ENCODE measurements at places on chromosomes 5 and 9.

DNA sequence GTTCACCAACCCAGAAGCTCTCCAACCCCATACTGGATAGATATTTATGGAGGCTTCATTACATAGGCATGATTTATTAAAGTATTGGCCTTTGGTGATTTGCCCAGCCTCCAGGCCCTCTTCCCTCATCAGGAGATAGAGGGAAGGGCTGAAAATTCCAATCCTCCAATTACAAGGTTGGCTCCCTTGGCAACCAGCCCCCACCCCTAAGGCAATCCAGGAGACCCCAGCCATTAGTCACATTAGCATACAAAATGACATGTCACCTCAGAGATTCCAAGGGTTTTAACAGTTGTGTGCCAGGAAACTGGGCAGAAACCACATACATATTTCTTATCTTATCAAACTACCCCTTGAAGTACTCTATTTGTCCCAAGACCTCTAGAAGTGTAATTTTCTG is 210.0 kb downstream of the HINT1 start:
- no peak for DNase-seq

- DNase-seq: no peak
These were observed 58.8 kb downstream of the COL27A1 start for GRCh38 chr9:114214181-114214580.

GRCh38 chr5:175471628-175472027 is 6.7 kb upstream of the SFXN1 start:
- no peak for DNase-seq

DNA sequence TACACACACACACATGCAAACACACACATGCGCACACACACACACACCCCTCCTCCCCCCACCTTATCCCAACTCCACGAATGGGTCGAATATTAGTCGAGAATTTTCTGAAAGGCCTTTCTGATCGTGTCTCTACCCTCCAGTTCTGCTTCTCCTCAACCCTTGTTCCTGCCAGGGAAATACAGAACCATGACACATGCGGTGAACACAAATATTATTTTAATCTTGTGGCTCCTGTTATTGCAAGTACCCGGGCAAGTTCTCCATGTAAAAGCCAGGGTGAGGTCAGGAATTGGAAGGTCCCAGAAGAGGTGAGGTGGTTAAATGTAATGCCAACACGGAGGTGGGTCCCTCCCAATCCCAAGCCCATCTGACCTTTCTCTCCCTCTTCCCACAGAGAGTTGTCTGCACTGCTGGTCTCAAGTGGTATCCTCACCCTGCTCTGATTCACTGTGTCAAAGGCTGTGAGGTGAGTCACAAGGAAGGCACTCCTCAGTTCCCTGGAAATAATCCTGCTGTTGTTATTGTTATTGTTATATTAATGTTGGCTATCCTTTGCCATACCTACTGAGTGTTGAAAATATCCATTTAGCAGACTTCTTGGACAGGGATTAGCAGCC is 223.7 kb downstream of the PAPPA start:
- DNase-seq: no peak

- no peak for DNase-seq
These were observed 176.9 kb downstream of the RAB3C start for GRCh38 chr5:58759745-58760144.

DNA sequence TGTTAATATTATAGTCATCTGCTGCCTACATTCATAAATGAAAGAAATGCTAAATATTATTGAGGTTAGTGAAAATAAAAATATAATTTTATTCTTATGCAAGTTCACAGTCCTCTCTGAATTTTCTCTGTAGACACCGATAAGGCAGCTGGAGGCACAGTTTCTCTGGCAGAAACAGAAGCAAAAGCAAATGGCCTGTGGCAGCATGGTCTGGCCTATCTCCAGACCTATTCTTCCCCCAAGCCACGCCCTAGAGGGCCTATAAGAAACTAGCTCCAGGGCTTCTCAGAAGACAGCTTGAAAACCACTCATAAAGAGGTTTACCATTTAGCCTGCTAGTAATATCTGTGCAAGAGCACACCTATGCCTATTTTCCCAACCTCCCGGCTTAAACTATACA is 28.4 kb downstream of the MRPS27 start:
- no peak for DNase-seq

DNA sequence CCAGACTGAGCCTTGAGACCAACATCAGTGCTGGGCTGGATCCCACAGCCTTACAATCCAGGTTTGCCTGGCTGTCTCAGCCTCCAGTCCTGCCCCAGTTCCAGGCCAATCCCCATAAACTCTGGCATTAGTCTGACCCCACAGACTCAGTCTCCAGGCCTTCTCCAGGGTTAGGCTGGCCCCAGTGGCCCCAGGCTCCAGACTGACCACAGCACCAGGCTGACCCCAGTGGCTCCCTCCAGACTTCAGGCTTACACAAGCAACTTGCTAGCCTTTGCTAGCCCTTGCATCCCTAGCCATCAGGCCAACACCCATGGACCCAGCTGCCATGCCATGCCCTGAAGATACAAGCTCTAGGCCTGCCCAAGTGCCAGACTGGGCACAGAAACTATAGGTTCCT is 1326.0 kb upstream of the C9orf72 start:
- DNase-seq: no peak

- DNase-seq: no peak
These were observed 1060.7 kb downstream of the EFNA5 start for GRCh38 chr5:106610041-106610440.

- DNase-seq: no peak
These were observed 220.5 kb downstream of the HSPA4 start for GRCh38 chr5:133272345-133272744.

DNA sequence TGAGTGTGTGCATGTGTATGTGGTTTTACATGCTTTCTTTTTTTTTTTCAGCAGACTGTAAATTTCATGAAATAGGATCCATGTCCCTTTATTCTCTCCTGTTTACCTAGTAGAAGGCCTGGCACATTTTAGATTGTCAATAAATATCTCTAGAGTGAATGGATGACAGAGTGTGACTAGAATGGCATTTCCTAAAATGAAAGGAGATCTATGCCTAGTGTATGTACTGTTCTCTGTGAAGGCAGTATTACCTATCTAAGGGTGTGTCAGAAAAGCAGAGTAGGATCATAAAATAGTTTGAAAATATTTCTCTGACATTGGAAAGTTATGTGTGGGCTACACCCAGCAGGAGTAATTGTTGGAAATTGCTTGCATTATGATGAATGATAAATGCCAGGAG is 1876.0 kb upstream of the C9orf72 start:
- peak; percentile 12 for DNase-seq

- DNase-seq: no peak
These were observed 213.5 kb downstream of the MEF2C start for GRCh38 chr5:88669371-88670050.

DNA sequence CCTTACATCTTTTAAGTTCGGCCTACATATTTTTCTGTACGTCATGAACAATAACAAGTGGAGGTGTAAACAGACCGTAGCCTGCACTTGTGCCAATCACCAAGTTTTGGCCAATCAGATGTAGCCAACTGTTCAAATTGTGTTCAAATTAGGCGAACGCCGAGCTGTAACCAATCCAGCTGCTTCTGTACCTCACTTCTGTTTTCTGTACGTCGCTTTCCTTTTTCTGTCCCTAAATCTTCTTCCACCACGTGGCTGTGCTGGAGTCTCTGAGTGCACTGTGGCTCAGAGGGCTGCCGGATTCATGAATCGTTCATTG is 26.4 kb downstream of the TRIM14 start:
- DNase-seq: no peak

DNA sequence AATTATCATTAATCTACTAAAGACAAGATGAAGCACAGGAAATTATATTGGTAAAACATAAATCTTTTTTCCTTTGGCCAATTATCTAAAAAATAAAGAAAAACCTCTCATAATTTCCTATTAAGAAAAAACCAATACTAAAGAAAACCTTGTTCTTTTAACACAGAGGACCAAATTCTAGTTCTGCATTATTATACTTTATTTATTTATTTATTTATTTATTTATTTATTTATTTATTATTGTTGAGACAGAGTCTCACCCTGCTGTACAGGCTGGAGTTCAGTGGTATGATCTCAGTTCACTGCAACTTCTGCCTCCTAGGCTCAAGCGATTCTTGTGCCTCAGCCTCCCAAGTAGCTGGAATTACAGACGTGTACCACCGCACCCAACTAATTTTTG is 377.8 kb upstream of the ADAMTS16 start:
- no peak for DNase-seq

DNA sequence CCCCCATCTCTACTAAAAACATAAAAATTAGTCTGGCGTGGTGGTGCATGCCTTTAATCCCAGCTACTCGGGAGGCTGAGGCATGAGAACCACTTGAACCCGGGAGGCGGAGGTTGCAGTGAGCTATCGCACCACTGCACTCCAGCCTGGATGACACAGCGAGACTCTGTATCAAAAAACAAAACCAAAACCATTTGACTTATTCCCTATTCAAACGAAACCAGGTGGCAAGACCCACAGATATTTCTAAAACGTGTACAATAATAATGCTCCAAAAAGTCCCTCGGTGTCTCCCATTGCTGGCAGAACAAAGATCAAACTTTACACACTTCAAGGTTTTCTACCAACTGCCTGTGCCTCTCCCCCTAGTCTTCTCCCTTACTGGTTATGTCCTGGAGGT is 29.8 kb downstream of the HMGCR start:
- no peak for DNase-seq

DNA sequence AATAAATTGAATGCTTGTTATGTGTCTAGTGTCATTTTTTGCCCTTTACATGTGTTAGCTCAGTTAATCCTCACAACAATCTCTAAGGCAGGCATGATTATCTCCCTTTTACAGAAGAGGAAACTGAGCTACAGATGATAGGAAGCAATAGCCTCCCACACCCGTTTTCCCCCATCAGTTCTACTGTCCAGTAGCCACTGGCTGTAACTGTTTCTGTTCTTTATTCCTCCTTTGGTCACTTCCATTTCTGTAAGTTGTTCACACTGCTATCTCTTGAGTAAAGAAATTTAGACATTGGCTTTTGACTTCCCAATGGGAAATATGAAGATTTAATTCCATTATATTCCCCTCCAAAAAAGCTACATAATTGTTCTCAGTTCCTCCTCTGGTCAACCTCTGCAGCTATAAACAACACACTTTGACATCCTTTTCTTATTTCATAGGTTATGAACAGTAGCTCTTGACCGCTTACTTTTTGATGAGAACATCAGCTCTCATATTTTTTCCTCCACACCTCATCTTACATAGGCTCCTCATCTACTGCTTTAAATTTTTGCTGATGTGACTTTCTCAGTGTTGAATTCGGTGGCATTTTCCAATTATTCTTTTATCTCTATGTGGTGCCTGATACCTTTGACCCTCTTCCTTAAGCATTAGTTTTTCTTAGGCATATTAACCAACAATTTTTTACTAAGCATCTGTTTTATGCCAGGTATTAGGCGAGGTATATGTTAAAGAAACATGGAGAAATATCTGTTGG is 21.4 kb downstream of the SPZ1 start:
- DNase-seq: no peak

DNA sequence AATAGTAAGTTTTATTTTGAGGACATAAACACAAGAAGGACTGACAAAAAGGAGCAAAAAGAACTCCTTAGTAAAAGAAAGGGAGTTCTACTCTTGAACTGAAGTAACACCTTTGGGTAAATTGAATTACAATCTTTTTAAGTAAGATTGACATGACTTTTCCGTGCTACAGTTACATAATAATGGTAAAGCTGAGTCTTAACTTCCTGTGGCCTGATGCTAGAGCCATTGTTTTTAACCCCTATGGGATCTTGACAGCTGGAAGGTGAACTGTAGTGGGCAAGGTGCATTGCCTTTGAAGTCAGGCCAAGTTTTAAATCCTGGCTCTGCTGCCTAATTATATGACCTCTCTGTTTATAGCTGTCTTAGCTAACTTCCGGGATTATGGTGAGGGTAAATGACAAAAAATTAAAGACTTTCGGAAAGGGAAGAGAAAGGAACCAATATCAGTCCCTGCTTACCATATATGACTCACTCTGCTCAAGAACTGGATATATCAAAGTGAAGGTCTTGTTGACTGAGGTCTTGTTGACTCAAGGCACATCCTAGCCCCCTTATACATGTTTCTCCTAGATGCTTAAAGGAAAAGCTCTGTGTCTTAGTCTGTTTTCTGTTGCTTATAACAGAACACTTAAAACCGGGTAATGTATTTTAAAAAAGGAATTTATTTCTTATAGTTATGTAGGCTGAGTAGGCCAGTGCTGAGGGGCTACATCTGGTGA is 6.8 kb downstream of the HSD17B4 start:
- DNase-seq: no peak

GRCh38 chr5:127411381-127411780 is 106.1 kb upstream of the PRRC1 start:
- DNase-seq: no peak

DNA sequence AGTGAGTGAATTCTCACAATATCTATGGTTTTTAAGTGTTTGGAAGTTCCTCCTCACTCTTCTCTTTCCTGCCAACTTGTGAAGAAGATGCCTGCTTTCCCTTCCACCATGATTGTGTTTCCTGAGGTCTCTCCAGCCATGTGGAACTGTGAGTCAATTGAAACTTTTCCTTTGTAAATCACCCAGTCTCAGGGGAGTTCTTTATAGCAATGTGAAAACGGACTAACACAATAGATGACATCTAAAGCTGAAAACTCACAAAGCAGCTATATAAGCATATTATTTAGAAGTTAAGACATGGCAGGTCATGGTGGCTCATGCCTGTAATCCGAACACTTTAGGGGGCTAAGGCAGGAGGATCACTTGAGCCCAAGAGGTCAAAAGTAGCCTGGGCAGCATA is 130.2 kb downstream of the ARRDC3 start:
- DNase-seq: no peak

DNA sequence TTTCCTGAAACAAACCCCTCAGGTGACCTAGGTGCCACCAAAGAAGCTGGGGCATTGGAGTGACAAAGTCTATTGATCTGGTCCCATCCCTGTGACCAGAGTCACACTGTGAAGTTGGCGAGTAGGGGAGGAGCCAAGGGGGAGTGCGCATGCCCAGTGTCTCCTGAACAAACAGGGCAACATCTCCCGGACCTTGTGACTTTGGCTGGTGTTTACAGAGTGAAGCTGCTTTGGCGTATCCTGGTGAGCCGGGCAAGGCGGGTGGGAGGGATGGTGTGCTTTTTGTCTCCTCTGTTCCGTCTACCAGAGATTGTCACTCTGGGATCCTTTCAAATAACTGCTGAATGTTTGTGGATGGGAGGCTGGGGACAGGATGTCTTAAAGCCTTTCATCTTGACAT is 204.5 kb downstream of the HSPA4 start:
- peak; percentile 10 for DNase-seq

- no peak for DNase-seq
These were observed 27.0 kb upstream of the IFNB1 start for GRCh38 chr9:21104787-21105186.

- no peak for DNase-seq
These were observed 39.2 kb downstream of the MARCHF11 start for GRCh38 chr5:16140417-16140816.

DNA sequence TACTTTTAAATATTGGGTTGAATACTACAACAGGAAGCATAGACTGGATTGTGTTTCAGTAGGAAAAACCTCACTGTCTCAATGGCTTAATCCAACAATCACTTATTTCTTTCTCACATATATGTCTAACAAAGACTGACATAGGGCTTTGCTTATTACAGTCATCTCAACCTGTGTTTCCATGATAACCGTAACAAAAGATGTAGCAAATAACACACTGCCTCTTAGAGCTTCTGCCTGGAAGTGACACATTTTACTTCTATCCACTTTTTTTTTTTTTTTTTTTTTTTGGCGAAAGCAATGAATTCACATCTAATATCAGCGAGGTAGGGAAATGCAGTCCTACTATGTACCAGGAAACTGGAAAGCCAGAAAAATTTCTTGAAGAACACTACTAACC is 204.9 kb upstream of the CDKN2B start:
- DNase-seq: peak; percentile 8

Measured in NCI-H2081 (cell line).